ENCODE measurements at places on chromosomes 3 and 15.

GRCh38 chr3:78632925-78633553, 1134.8 kb downstream of the ROBO1 start:
- DNase-seq = no peak

DNA sequence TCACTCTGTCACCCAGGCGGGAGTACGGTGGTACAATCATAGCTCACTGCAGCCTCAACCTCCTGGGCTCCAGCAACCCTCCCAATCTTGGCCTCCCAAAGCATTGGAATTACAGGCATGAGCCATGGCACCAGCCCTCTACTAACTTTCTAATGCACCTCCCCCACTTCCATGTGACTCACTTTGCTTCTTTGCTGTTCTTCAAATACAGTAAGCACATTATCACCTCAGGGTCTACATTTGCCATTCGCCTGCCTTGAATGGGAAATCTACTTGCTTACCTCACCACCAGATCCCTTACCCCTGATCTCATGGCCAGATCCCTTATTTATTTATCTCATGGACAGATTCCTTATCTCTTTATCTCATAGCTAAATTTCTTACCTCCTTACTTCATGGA, 235.3 kb downstream of the KCNMB2 start:
- DNase-seq = no peak

GRCh38 chr3:144516026-144516425, 544.4 kb downstream of the DIPK2A start:
- no peak for DNase-seq

- no peak for DNase-seq
Measured at GRCh38 chr3:56836276-56837163, 34.8 kb upstream of the ARHGEF3 start.

GRCh38 chr3:33428734-33429133, 11.5 kb downstream of the UBP1 start:
- no peak for DNase-seq

DNA sequence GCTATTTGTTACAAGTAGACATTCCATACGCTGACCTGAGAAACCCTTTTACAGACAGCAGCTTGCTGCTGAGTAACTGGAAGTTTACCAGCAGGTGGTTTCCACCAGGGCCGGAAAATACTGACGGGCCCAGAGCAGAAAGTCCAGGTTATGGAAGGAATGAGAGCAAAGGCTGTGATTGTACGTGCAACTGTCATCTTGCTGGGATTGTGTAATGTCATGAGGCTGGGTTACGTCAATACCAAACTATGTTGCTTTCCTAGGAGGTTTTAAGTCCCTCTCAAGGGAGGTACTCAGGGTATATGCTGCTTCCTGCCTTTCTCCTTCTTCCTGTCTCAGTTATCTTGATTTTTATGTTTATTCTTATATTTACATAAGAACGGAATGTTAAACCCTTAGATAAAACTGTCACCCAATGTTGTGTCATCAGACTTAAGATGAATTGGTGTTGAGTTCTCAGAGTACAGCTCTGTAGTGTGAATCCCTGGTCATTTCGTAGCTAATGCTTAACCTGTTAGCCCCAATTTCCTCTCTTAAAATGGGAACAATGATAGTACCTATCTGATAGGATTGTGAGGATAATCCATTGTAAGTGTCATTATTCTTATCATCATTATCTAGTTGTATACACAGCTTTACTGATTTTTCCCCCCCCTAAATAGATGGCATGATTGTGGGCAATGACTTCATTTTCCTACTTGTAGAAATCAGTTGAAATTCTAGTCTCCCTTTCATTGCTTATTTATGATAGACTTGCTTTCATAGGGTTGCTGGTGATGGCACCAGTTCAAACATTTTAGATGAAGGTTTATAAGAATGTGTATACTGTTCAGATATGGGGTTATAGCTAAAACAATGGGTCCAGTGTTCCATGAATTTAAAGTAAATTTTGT, 101.4 kb downstream of the FNDC3B start:
- no peak for DNase-seq

- no peak for DNase-seq
Measured at GRCh38 chr3:179921500-179921899, 115.2 kb downstream of the PEX5L start.

DNA sequence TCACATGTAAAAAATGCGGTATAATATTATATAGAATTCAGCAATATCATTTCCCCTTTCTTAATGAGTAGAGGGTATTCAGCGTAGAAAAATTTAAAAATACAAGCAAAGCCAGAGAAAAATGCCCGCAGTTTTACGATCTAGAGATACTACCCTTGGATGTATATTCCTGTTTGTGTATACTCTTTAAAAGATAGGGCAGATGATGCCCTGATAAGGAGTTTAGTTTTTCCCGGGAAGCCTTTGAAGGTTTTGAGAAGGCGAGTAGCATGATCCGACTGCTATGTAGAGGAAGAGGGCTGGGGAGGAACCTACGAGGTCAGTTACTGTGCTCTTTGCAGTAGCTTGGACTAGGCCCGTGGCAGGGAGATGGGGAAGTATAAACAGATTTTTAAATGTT, 1.2 kb downstream of the YEATS2 start:
- no peak for DNase-seq

GRCh38 chr3:133966954-133967353, 62.8 kb downstream of the SLCO2A1 start:
- no peak for DNase-seq

DNA sequence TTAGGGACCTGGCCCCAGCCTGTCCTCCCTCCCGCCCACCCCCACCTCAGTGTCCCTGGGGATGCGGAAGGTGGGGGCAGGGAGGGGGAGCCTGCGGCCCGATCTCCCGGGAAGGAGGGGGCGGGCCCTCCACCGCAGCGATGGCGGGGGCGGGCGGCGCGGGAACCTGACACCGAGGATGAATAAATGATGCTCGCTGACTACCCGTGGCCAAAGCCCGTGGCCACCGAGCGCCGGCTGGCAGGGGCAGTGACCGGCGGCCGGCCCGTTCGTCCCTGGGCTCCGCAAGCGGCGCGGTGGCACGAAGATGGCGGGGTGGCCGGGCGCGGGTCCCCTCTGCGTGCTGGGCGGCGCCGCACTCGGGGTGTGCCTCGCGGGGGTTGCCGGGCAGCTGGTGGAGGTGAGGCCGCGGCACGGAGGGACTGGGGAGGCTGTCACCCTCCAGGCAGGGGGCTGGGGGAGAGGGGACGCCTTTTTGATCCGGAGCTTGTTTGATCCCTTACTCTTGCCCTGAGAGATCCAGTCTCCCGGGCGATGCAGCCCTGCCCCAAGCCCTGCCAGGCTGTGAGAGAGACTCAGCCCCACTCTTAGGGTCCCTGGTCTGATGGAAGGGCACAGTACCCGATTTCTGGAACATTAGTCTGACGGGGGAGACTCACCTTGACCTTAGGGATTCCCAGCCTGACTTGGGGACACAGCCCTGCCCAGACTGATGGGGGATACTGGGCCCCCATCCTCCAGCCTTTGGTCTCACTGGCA, at the start of gene TMIE:
TMIE (plus strand) TSS at position 212 of the 759 bp plus-strand sequence; CDS start at position 308, 96 bp downstream.
- DNase-seq = no peak

GRCh38 chr3:43960448-43960840, 269.7 kb downstream of the ABHD5 start:
- no peak for DNase-seq

DNA sequence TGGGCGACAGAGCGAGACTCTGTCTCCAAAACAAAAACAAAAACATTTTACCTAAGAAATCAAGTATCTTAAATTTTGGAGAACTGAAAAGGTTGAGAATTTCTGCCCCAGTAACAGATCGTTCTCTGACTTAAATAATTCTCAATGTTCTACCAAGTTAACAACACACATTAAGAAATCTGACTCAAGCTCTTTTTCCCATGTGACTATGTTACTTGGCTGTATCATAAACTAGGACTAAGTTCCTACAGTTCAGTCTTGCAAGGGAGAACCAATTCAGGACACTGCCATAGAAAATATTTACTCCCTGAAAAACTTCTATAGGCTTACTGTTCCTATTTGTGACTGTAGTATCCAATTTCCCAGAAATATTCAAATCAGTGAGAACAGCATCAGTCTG, 20.9 kb upstream of the USF3 start:
- DNase-seq = no peak

- no peak for DNase-seq
Measured at GRCh38 chr3:179015551-179016020, 56.0 kb downstream of the ZMAT3 start.

DNA sequence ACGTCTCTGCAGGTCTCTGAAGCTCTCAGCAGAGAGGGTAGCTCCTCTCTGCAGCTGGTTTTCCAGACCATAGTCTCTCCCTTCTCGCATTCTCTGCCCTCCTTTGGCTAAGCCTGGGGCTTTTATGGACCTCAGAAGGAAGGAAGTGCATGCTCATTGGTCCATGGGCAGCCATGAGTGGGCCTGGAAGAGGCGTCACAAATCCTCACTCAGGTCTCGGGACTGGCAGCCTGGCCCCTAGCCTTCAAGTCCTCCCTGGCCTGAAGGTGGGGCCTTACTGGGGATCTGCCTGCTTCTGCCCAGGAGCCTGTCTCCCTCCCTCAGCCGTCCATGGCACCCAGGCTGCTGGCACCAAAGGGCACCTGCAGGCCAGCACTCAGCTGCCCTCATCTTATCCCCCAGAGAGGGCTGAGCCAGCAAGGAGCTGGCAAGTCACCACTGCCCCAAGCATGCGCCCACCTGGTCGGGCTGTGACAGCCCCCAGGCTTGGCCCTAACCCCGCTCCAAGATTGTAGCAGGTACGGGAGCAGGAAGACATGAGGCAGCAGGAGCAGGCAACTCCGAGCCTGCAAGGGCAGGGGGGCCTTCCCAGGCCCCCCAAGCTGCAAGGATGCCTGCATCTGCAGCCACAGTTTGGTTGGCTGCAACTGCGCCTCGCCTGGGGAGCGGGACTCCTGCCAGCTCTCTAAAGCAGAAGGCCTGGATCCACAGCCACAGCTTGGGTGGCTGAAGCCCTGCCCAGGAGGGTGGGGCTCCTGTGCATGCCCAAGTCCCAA, 37.4 kb downstream of the GHSR start:
- no peak for DNase-seq

GRCh38 chr3:151446002-151446340, 14.9 kb downstream of the IGSF10 start:
- DNase-seq = no peak

DNA sequence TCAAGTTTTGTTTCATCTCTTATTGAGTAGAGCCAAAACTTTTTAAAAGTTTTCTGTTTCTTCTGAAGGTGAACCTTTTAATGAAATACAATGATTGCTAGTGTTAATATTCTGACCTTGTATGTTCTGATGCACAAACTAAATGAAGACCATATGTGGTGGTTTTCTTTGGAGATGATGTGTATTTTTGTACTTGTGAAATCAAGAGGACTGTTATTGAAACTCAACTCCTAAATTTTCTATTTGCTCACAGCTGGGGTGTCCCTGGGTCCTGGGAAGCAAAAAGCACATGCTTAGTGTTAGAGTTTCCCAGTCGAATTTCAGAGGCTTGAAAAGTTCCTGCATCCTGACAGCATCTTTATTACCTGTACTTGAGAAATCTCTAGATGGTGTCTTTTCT, 1185.8 kb upstream of the ALCAM start:
- no peak for DNase-seq

- DNase-seq = no peak
Measured at GRCh38 chr15:82040862-82041261, 5.0 kb downstream of the MEX3B start.

DNA sequence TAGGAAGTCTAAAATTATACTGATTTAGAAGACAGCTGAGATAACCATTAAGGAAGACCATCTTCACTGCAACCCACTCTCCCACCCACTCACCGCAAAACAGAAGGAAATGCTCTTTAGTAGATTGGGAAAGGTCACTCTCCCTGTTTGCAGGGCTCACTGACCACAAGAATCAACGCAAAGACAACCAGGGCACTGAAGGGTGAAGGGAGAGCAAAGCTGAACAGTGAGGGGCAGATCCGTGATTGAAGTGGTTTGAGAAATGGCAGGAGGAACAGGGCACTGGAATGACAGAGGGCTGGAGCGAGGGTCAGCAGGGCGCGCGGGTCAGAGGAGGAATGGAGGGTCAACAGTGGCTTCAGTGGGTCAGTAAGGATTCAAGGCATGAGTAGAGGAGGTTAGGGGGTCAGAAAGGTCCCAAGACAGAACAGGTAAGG, 520 bp downstream of the MESD start:
- DNase-seq = no peak

GRCh38 chr15:65460741-65461347, 38.1 kb upstream of the IGDCC4 start:
- no peak for DNase-seq

DNA sequence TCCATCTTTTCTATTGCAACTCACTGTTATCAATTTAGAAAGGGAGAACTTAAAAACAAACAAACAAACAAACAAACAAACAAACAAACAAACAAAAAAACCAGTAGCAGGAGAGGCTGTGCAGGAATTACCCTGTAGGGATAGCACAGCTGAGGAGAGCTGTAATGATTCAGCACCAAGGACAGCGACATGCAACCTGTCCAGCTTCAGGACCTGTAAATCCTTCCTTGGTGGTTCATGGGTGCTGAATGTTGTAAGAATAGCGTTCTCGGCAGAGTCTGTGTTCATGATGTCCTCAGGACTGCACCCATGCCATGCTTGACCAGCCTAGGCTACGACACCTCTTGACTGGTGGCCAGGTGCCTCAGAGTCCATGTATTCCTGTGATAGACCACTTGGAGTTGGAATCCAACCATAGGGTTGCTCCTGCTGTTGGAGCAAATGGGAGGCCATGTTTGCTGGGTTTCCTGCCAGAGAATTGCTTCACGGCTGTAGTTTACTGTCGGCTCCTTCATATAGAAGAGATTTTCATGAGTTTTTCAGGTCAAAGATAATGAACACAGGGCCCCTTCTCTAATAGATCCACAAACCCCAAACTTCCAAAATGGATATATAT, 65.9 kb downstream of the CACNA2D3 start:
- peak; percentile 22 for DNase-seq

All from GM12892 (cell line).